HFFc6 (cell line): ENCODE measurements at places on chromosomes 16 and 17. TPM values are rescaled to one million over a fixed set of nuclear protein-coding genes. Genes with fewer than 3 reads are reported as not detected.

The TSNAXIP1 gene
- 1.0 to 1.2 TPM (median 1.2 TPM) in 3 replicates for total RNA-seq

GRCh38 chr16:66152823-66153393 lies 213.6 kb upstream of the CDH5 start:
- no peaks in the 10 kb centered on the region for H3K36me3 ChIP-seq
- H3K27me3 ChIP-seq = peaks cover 13% of the 10 kb centered on the region
- H3K4me3 ChIP-seq = peak overlapping the region; percentile 22; the same call in 1 of the 2 replicates
- DNase-seq = peak; percentile 28
- peaks cover 23% of the 10 kb centered on the region for H3K4me1 ChIP-seq

- H3K4me3 ChIP-seq = no peak overlapping the region
- H3K27ac ChIP-seq = no peak overlapping the region
- H3K36me3 ChIP-seq = no peaks in the 10 kb centered on the region
- no peak for DNase-seq
- peaks cover 29% of the 10 kb centered on the region for H3K4me1 ChIP-seq
These were observed 9.0 kb upstream of the CSNK1D start for GRCh38 chr17:82282239-82283207.

The KRT15 gene
- total RNA-seq = 6.7 to 8.8 TPM (median 7.5 TPM) in 3 replicates

DNA sequence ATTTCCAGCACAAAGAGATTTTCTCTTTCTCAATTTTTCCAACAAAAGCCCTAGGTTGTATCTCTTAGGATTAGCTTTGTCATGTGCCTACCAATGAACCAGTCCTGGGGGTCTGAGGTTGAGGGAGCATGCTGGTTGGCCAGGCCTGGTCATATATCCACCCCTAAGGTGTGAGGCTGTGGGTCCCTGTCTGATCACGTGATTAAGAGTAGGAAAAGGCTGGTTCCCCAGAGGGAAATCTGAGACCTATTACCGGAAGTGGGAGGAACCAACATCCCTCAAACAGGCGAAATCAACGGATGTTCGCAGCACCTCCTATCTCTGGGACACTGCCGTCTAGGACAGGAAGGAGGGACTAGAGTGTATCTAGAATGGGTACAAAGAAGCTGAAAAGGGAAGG lies 185.7 kb upstream of the IRX5 start:
- H3K27me3 ChIP-seq = peaks cover 4% of the 10 kb centered on the region
- no peak for DNase-seq
- H3K4me3 ChIP-seq = no peak overlapping the region
- no peaks in the 10 kb centered on the region for H3K36me3 ChIP-seq

- peaks cover 3% of the 10 kb centered on the region for H3K27me3 ChIP-seq
- no peak overlapping the region for H3K4me3 ChIP-seq
- peaks cover 78% of the 10 kb centered on the region for H3K4me1 ChIP-seq
- no peak for DNase-seq
- no peaks in the 10 kb centered on the region for H3K36me3 ChIP-seq
These were observed 82.0 kb downstream of the ANKRD11 start for GRCh38 chr16:89408315-89408714.

- H3K4me3 ChIP-seq = peak within 1 kb of the TSS; percentile 98
- peak; percentile 99 for DNase-seq
- peaks cover 27% of the 10 kb centered on the region for H3K4me1 ChIP-seq
- peak within 1 kb of the TSS; percentile 93 for H3K27ac ChIP-seq
These were observed at the start of the genes NDUFAF8 and TEPSIN for GRCh38 chr17:81238815-81239713. Gene NDUFAF8 (plus strand): TSS chr17:81239318. CDS start chr17:81239364, 46 bp downstream. Gene TEPSIN (minus strand): TSS chr17:81239055. CDS start chr17:81239033, 22 bp downstream.

DNA sequence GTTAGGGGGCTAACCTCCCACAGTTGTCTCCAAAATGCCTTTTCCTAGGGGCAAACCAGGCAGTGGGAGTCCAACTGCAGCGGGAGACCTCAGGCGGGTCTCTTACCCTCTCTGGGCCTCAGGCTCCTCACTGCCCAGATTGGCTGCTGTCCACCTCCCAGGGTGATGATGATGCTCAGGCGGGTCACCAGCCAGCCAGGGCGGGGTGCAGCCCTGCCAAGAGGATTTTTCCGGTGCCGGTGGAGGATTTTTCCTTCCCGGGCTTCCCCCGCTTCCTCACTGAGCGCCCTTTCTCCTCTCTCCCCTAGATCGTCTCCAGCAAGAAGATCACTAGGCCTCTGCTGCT lies 22.8 kb downstream of the CPNE2 start:
- H3K27ac ChIP-seq = no peak overlapping the region
- H3K4me1 ChIP-seq = peaks cover 23% of the 10 kb centered on the region
- no peaks in the 10 kb centered on the region for H3K27me3 ChIP-seq
- H3K36me3 ChIP-seq = peaks cover 5% of the 10 kb centered on the region
- H3K4me3 ChIP-seq = no peak overlapping the region

The ETV4 gene
- 3.5 to 7.1 TPM (median 5.9 TPM) in 3 replicates for total RNA-seq

DNA sequence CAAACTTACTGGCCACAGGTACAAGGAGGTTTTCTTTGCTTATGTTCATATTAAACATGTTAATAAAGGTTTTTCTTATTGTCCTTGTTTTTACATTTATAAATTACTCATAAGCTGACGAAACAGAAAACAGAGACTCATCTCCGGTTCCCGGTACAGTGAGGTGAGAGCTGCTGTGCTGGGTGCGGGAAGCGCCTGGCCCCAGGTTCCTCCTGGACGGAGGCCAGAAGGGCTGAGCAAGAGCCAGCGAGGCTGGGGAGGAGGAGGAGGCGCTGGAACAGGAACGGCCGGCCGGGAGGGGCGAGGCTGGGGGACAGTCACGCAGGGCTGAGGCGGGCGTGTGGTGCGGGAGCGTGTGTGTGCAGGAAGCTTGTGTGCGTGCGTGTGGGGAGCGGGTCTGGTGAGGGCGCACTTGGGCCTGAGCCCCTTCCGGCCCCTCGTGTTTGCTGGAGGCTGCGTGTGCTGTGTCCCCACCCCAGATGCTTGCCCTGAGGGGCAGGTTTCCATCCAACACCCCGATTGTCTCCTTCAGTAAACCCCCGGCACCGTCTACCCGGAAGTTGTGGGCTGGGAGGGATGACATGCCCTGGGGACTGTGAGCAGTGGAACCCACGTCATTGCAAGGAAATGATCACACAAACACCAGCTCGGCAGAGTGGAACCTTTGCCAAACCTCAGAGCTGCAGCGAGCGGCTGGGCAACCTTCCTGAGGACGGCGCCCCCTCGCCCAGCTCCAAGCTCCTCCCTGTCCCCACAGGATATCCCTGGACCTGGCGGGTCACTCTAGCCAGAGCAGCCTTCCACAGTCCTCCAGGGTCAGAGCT lies 19.5 kb downstream of the CD7 start:
- peaks cover 49% of the 10 kb centered on the region for H3K4me1 ChIP-seq
- H3K36me3 ChIP-seq = no peaks in the 10 kb centered on the region
- DNase-seq = peak; percentile 89
- H3K27ac ChIP-seq = peak overlapping the region; percentile 99
- H3K4me3 ChIP-seq = peak overlapping the region; percentile 90

GRCh38 chr16:9095656-9096397 lies 4.4 kb downstream of the HAPSTR1 start:
- peaks cover 60% of the 10 kb centered on the region for H3K4me1 ChIP-seq
- H3K27me3 ChIP-seq = peaks cover 6% of the 10 kb centered on the region
- H3K4me3 ChIP-seq = peak overlapping the region; percentile 95
- H3K27ac ChIP-seq = peak overlapping the region; percentile 61
- no peak for DNase-seq

The ZSWIM7 gene
- 14.6 to 20.0 TPM (median 18.2 TPM) in 3 replicates for total RNA-seq

- DNase-seq = no peak
- H3K4me1 ChIP-seq = no peaks in the 10 kb centered on the region
- H3K36me3 ChIP-seq = peaks cover 6% of the 10 kb centered on the region; the same call in 1 of the 2 replicates
- no peak overlapping the region for H3K27ac ChIP-seq
These were observed 19.7 kb downstream of the SDK2 start for GRCh38 chr17:73624496-73624988.

The TBC1D3I gene
- total RNA-seq = 0.33 TPM in 1 of 3 replicates, not detected in the others

The DRC7 gene
- not detected in 3 replicates for total RNA-seq

The GAS7 gene
- total RNA-seq = 3.4 to 7.3 TPM (median 6.4 TPM) in 3 replicates

The WFIKKN2 gene
- total RNA-seq = not detected in 3 replicates

- H3K36me3 ChIP-seq = no peaks in the 10 kb centered on the region
- H3K27ac ChIP-seq = no peak overlapping the region
- DNase-seq = no peak
- no peak overlapping the region for H3K4me3 ChIP-seq
- H3K4me1 ChIP-seq = no peaks in the 10 kb centered on the region
These were observed 96.9 kb downstream of the SKAP1 start for GRCh38 chr17:48333034-48333530.

The SOCS3 gene
- 31.9 and 34.7 TPM in 2 replicates for total RNA-seq

GRCh38 chr16:19316846-19317245 lies 31.3 kb downstream of the CLEC19A start:
- no peak for DNase-seq
- no peaks in the 10 kb centered on the region for H3K4me1 ChIP-seq
- no peak overlapping the region for H3K27ac ChIP-seq
- no peaks in the 10 kb centered on the region; the same call in 1 of the 2 replicates for H3K36me3 ChIP-seq

The TLCD3B gene
- 0.23 to 0.39 TPM (median 0.31 TPM) in 3 replicates for total RNA-seq

The KRT17 gene
- total RNA-seq = 1.4 to 3.1 TPM (median 1.8 TPM) in 3 replicates

DNA sequence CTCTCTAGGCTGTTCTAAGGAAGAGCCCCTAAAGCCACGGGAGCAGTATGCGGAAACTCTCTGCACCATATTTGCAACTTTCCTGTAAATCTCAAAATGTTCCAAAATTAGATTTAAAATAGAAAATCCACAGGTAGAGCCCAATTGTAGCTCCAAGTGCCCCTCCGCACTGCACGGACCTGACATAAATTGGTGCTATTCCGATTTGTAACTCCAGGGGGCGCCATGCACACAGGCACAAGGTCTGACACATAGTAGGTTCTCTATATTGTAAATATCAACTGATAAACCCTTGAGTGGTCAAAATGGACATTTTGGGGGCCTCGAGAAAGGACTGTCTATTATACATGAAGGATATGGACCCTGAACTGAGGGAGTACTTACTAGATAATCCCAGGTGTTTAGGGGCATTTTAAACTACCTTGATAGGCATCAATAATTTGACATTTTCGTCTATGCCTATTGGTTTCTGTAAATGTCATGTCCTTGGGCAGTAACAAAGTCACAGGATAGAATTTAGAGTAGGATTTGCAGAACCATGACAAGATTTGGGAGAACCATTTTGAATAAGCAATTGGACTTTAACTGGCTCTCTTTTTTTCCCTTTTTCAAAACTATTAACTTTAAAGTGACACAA lies 36.6 kb upstream of the TMEM132E start:
- H3K27ac ChIP-seq = no peak overlapping the region
- no peak overlapping the region for H3K4me3 ChIP-seq
- no peak for DNase-seq

DNA sequence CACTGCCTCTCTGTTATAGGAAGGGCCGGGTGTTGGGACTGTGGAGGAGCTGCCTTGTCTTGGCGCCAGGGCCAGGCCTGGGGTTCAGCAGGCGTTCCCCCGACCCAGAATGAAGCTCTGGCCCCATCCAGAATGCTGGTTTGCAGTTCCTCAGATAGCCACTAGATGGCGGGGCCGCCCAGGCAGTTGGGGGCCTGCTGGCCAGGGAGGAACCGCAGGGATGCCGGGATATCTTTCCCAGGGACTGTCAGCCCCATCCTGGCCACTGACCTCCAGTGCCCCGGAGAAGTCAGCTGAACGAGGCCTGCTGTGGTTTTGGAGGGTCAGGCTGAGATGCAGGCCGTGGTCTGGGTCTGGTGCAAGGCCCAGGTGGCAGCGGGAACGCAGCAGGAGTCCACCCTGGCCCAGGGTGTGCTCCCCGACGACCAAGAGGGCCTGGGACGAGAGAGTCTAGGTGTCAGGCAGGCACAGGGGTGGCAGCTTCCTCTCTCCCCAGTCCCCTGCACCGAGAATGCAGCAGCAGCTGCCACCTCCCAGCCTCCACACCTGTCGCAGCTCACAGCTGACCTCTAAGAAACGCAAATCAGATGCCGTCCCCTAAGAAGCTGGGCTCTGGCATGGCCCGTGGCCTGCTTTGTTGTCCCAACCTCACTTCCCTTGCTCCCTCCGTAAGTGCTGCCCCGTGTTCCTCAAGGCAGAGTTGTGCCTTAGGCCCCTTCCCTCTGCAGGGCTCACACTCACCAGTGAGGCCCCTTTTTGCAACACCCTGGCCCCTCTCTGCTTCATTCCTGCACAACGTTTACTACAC lies 51.2 kb downstream of the RMI2 start:
- no peak overlapping the region for H3K4me3 ChIP-seq
- no peaks in the 10 kb centered on the region for H3K4me1 ChIP-seq
- DNase-seq = peak; percentile 59

The GPS1 gene
- 134 to 142 TPM (median 137 TPM) in 3 replicates for total RNA-seq

The NME2 gene
- total RNA-seq = 719 to 934 TPM (median 834 TPM) in 3 replicates

DNA sequence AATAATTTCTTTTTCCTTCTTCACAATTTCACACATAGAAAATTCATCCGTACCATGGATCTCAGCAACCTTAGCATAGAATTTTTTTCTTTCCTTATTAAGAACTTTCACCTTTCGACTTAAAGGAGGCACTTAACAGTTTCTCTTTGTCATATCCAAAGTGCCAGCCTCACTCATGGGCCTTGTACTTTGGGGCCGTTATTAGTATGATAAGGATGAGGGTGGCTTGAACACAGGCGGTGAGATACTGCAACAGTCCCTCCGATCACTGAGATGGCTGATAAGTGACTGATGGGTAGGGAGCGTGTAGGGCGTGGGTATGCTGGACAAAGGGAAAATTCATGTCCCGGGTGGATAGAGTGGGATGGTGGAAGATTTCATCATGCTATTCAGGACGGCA lies 85.3 kb downstream of the OR1D5 start:
- peaks cover 32% of the 10 kb centered on the region for H3K36me3 ChIP-seq
- H3K27me3 ChIP-seq = peaks cover 2% of the 10 kb centered on the region
- DNase-seq = no peak

The ZACN gene
- total RNA-seq = not detected in 3 replicates

DNA sequence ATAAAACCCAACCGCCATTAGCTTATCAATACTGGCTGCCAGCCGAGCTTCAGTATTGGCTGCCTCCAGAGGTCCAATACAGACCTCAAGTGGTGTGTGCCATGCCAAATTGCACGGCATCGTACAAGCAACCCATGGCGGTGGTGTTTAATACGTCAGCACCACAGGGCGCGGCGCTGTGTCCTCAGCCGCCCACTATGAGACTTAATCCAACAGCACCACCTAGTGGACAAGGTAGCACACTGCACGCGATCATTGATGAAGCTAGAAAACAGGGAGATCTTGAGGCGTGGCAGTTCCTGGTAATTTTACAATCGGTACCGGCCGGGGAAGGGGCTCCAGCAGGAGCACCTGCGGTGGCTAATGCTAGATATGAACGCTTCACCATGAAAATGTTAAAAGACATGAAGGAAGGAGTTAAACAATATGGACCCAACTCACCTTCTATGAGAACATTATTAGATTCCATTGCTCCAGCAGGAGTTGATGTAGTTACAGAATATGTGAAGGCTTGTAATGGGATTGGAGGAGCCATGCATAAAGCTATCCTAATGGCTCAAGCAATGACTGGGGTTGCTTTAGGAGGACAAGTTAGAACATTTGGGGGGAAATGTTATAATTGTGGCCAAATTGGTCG lies 15.4 kb downstream of the FLYWCH1 start:
- peak; percentile 75 for DNase-seq
- peaks cover 3% of the 10 kb centered on the region; the same call in 1 of the 2 replicates for H3K27me3 ChIP-seq
- H3K4me3 ChIP-seq = peak overlapping the region; percentile 25
- H3K4me1 ChIP-seq = peaks cover 18% of the 10 kb centered on the region
- no peaks in the 10 kb centered on the region; the same call in 1 of the 2 replicates for H3K36me3 ChIP-seq
